ENCODE measurements at places on chromosomes 11 and 22. TPM values are rescaled to one million over a fixed set of nuclear protein-coding genes. Genes with fewer than 3 reads are reported as not detected.

ASPHD2 gene
- 1.3 TPM for total RNA-seq

DUSP8 gene
- total RNA-seq, result 0.74 TPM

GSC2 gene
- total RNA-seq, result not detected

RBMXL2 gene
- not detected for total RNA-seq

MMP8 gene
- not detected for total RNA-seq

GAS2 gene
- total RNA-seq, result 0.75 TPM

PAX6 gene
- total RNA-seq, result 0.84 TPM

MAP6 gene
- 1.1 TPM for total RNA-seq

CATSPER1 gene
- 1.3 TPM for total RNA-seq

MMP20 gene
- total RNA-seq, result not detected

GGTLC2 gene
- total RNA-seq, result not detected

CCDC73 gene
- total RNA-seq, result not detected

SERPING1 gene
- 0.62 TPM for total RNA-seq

PAMR1 gene
- 0.03 TPM for total RNA-seq

TSKU gene
- total RNA-seq, result 145 TPM
